ENCODE measurements at places on chromosomes 7 and 10. TPM values are rescaled to one million over a fixed set of nuclear protein-coding genes. Genes with fewer than 3 reads are reported as not detected.

DNA sequence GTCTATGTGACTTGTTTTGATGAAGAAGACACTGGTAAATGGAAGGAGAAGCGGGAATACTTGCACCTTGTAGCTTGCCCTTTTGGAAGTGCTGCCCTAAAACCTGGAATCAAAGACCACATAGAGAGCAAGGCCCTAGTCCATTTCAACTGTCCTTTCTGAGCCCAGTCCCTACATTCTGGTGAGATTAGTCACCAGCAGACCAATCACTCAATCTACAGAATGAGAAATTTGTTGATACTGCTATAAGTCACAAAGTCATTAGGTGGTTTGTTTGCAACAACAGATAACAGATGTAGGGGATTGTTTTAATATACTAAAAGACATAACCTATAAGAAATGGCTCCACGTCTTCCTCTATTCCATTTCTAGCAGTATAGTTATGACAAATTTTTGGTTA, 33.6 kb downstream of the WASL start:
- DNase-seq = no peak
- no peak overlapping the region for H3K27ac ChIP-seq
- H3K27me3 ChIP-seq = no peaks in the 10 kb centered on the region
- H3K4me3 ChIP-seq = no peak overlapping the region
- H3K4me1 ChIP-seq = peaks cover 11% of the 10 kb centered on the region

Gene OPALIN
- not detected for total RNA-seq

GRCh38 chr7:141232286-141233051, 158.6 kb downstream of the TMEM178B start:
- H3K4me3 ChIP-seq = no peak overlapping the region
- H3K27me3 ChIP-seq = no peaks in the 10 kb centered on the region
- no peaks in the 10 kb centered on the region for H3K36me3 ChIP-seq
- H3K27ac ChIP-seq = no peak overlapping the region
- DNase-seq = no peak
- no peaks in the 10 kb centered on the region for H3K4me1 ChIP-seq

Gene LRRN3
- 0.26 TPM for total RNA-seq

Gene PHTF2
- 7.9 TPM for total RNA-seq

Gene ARMC3
- 0.52 TPM for total RNA-seq

DNA sequence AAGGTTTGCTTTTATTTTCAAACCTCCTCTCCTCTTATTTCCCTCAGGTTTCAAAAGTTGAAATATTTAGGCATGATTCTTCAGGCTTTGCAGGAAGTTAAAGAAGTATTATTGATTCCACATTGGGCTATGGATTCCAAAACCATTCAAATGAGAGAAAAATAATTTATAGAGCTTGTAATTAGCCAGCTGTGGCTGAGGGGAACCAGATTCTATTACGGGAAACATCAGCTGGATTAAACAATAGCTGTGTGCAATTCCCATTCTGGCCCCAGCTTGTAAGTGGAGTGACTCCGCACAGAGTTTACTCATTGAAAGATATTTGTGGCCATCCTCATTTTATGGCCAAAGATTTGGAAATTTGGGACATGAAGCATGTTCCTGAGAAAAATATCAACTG, 77.0 kb upstream of the PHYHIPL start:
- no peak overlapping the region for H3K27ac ChIP-seq
- H3K36me3 ChIP-seq = no peaks in the 10 kb centered on the region
- no peak overlapping the region for H3K4me3 ChIP-seq

GRCh38 chr10:118816471-118817168, 61.9 kb upstream of the CACUL1 start:
- H3K27me3 ChIP-seq = no peaks in the 10 kb centered on the region
- H3K27ac ChIP-seq = no peak overlapping the region
- DNase-seq = no peak
- no peaks in the 10 kb centered on the region for H3K4me1 ChIP-seq
- H3K4me3 ChIP-seq = no peak overlapping the region

Gene REPIN1
- total RNA-seq = 117 TPM

DNA sequence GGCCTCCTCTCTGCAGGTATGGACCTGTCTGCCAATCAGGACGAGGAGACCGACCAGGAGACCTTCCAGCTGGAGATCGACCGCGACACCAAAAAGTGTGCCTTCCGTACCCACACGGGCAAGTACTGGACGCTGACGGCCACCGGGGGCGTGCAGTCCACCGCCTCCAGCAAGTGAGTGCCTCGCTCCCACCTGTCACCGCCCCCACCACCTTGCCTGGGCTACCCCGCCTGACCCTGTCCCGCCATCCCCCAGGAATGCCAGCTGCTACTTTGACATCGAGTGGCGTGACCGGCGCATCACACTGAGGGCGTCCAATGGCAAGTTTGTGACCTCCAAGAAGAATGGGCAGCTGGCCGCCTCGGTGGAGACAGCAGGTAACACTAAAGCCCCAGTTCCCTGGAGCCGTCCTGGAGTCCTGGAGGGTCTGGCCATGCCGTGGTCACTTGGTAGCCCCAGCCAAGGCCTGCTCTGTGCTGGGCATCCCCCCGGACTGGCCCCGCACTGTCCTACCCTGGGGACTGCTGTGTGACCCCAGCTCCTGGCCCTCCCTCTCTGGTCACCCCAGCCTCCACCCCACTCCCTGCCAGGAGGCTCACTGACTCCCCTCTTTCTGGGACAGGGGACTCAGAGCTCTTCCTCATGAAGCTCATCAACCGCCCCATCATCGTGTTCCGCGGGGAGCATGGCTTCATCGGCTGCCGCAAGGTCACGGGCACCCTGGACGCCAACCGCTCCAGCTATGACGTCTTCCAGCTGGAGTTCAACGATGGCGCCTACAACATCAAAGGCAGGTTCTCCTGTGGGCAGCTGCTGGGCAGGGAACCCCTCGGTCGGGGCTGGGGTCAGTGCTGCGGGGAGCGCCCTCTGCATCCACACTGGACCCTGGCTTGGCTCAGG, 178.0 kb downstream of the RNF216 start:
- H3K36me3 ChIP-seq = no peaks in the 10 kb centered on the region
- no peak for DNase-seq
- no peak overlapping the region for H3K27ac ChIP-seq
- H3K4me1 ChIP-seq = no peaks in the 10 kb centered on the region
- H3K27me3 ChIP-seq = no peaks in the 10 kb centered on the region

- H3K27me3 ChIP-seq = no peaks in the 10 kb centered on the region
- H3K4me1 ChIP-seq = peaks cover 29% of the 10 kb centered on the region
- H3K36me3 ChIP-seq = no peaks in the 10 kb centered on the region
- DNase-seq = peak; percentile 34
- H3K4me3 ChIP-seq = no peak overlapping the region
- peak overlapping the region; percentile 91 for H3K27ac ChIP-seq
These were observed 2.3 kb upstream of the NRP1 start for GRCh38 chr10:33336582-33337325.

Gene CLRN3
- not detected for total RNA-seq
